ENCODE measurements at places on chromosomes 3 and 15. TPM values are rescaled to one million over a fixed set of nuclear protein-coding genes. Genes with fewer than 3 reads are reported as not detected.

The CCDC54 gene
- total RNA-seq, result not detected

The ZCWPW2 gene
- total RNA-seq, result 0.80 TPM

The ZPLD1 gene
- not detected for total RNA-seq

The LSAMP gene
- 6.1 TPM for total RNA-seq

GRCh38 chr3:149813367-149814281 is 609 bp downstream of the RNF13 start:
- DNase-seq, result peak; percentile 45
- H3K27ac ChIP-seq, result peak overlapping the region; percentile 84
- H3K36me3 ChIP-seq, result no peaks in the 10 kb centered on the region
- peaks cover 32% of the 10 kb centered on the region for H3K4me1 ChIP-seq

The CPEB1 gene
- not detected for total RNA-seq

The CSTA gene
- total RNA-seq, result not detected

- no peak overlapping the region for H3K27ac ChIP-seq
- no peak for DNase-seq
- H3K27me3 ChIP-seq, result no peaks in the 10 kb centered on the region
- H3K4me3 ChIP-seq, result no peak overlapping the region
Observed at GRCh38 chr3:187929112-187929816, 184.0 kb upstream of the BCL6 start.

GRCh38 chr3:16759227-16759903 is 125.4 kb upstream of the PLCL2 start:
- H3K4me3 ChIP-seq, result no peak overlapping the region
- H3K36me3 ChIP-seq, result no peaks in the 10 kb centered on the region
- no peaks in the 10 kb centered on the region for H3K27me3 ChIP-seq
- peaks cover 4% of the 10 kb centered on the region for H3K4me1 ChIP-seq
- no peak overlapping the region for H3K27ac ChIP-seq

The PRICKLE2 gene
- total RNA-seq, result 5.3 TPM

The CHRNA5 gene
- 22.7 TPM for total RNA-seq

GRCh38 chr3:30258426-30259392 is 347.7 kb upstream of the TGFBR2 start:
- H3K27ac ChIP-seq, result no peak overlapping the region
- no peak overlapping the region for H3K4me3 ChIP-seq
- no peak for DNase-seq
- H3K36me3 ChIP-seq, result no peaks in the 10 kb centered on the region
- peaks cover 4% of the 10 kb centered on the region for H3K27me3 ChIP-seq

DNA sequence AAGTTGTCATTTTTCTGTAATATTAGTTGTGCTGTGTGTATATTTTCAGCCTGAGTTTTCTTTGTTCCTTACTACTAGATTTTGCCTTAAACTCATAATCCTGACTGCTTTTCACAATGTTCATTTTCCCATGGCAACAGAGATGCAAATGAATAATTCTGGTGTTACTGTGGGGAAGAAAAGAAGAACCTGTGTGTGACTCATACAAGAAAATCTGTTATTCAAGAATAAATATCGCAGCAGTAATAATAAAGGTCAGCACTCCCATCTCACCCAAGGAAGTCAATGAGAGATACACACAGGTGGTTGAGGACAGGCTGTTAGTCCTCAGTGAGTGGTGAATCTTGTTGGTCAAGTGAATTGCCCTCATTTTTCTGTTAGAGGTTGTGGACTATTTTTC is 656.6 kb upstream of the NAALADL2 start:
- peaks cover 2% of the 10 kb centered on the region for H3K4me1 ChIP-seq
- peaks cover 1% of the 10 kb centered on the region for H3K27me3 ChIP-seq
- no peak overlapping the region for H3K27ac ChIP-seq
- no peak for DNase-seq
- no peaks in the 10 kb centered on the region for H3K36me3 ChIP-seq
- H3K4me3 ChIP-seq, result no peak overlapping the region
